ENCODE measurements at places on chromosomes 5 and 9. TPM values are rescaled to one million over a fixed set of nuclear protein-coding genes. Genes with fewer than 3 reads are reported as not detected.
A peak's percentile ranks its signal among the peaks of the same experiment; 100 is the strongest.

BAAT gene
- total RNA-seq: 2.3 TPM

CLIC3 gene
- total RNA-seq: 139 TPM

GRCh38 chr9:104118916-104119315, 24.8 kb downstream of the SMC2 start:
- DNase-seq: no peak

DNA sequence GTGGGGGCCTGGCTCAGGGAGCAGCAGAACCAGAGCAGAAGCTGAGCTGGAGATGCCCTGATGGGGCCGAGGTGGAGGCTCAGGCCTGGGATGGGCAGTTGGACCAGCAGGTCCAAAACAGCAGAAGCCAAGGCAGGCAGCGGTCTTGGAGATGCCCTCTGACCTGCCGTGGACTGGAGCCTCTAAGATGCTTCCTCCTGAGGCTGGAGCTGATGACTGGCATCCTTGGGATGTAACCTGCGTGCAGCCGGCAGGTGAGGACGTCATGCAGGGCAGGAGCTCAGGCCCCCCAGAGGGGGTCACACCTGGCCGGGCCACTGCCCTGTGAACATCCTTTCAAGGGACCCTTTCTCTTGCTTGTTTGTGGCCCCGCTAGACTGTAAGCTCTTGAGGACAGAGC, 162.0 kb downstream of the RGS3 start:
- DNase-seq: peak; percentile 48

GRCh38 chr9:5455181-5455580, 4.8 kb downstream of the CD274 start:
- no peak for DNase-seq

- no peak for DNase-seq
Observed at GRCh38 chr9:133770076-133770777, 32.1 kb upstream of the SARDH start.

CCDC183 gene
- total RNA-seq: 10.3 TPM

DPYSL3 gene
- 12.0 TPM for total RNA-seq

TERT gene
- total RNA-seq: not detected

GRCh38 chr5:143922718-143923117, 110.8 kb downstream of the HMHB1 start:
- no peak for DNase-seq

PCDHB6 gene
- total RNA-seq: not detected

GRCh38 chr9:118100529-118101419, 396.6 kb downstream of the TLR4 start:
- DNase-seq: no peak

- no peak for DNase-seq
Observed at GRCh38 chr5:158133369-158133768, 274.4 kb upstream of the CLINT1 start.

GRCh38 chr9:93574091-93574899, 2.1 kb upstream of the PHF2 start:
- no peak for DNase-seq

DNA sequence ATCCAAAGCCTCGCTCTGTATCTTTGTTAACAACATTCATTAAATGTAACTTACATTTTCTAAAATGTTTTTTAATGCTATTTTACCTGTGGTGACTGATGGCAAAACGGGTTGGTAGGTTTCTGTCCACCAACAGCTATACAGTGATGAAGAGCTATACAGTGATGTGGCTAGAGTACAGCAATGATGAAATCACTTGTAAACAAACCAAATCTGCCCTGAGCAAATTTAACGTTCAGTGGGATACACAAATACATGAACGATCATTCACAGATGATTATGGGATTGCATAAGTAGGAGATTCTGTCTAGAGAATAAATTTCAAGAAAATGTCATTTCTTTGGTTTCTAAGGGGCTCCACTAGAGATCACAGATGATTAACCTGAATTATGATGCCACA, 132.7 kb downstream of the MPDZ start:
- DNase-seq: no peak

GRCh38 chr9:89781838-89782540, 177.2 kb downstream of the GADD45G start:
- no peak for DNase-seq

GRCh38 chr9:111937781-111938426, 41.3 kb downstream of the UGCG start:
- DNase-seq: no peak

GRCh38 chr5:7856855-7857254, 5.9 kb upstream of the CFAP90 start:
- no peak for DNase-seq

DNA sequence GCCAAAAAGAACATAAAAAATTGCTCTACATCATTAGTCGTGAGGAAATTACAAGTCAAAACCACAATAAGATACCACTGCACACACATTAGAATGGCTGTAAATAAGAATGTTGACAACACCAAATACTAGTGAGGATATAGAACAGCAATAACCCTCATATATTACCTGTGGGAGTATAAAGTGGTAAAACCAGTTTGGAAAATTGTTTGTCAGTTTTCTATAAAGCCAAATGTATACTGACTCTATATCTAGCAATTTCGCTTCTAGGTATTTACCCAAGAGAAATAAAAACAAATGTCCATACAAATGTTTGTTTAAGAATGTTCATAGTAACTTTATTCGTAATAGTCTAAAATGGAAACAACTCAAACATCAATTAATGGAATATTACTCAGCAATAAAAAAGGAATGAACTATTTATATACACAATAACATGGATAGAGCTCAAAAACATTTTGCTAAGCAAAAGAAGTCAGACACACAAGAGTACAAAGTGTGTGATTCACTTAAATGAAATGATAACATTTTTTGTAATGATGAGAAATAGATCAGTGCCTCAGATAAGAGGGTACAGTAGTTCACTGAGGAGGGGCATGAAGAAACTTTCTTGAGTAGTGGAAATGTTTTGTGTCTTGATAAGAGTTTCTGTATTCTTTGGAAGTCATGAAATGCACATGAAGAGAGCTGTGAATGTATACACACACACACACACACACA, 219.6 kb upstream of the ZNF462 start:
- DNase-seq: no peak

GRCh38 chr5:80725446-80725845, 70.7 kb upstream of the DHFR start:
- DNase-seq: no peak

PRLR gene
- total RNA-seq: 8.0 TPM

- no peak for DNase-seq
Observed at GRCh38 chr5:39515881-39516280, 91.1 kb upstream of the DAB2 start.

- no peak for DNase-seq
Observed at GRCh38 chr5:50759526-50760270, 93.3 kb downstream of the PARP8 start.

SUSD3 gene
- 5.5 TPM for total RNA-seq

GRCh38 chr5:23466401-23466912, 41.0 kb upstream of the PRDM9 start:
- DNase-seq: no peak

GRCh38 chr5:157100140-157100679, 8.6 kb downstream of the HAVCR2 start:
- no peak for DNase-seq

DNA sequence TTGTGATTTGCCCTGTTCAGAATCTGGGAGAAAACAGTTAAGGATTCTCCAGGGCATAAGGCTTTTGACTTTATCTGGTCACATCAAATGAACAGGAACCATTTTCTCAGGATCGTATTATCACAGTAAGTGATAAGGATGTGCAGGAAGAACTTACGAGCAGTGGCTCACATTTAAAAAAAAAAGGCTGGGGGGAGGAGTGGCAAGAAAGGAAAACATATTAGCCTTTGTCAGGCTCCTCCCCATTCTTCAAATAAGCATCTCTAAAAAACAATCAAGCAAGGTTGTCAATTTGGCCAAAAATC, 234.3 kb upstream of the TMEM161B start:
- DNase-seq: no peak

GRCh38 chr5:32869216-32869615, 158.1 kb downstream of the NPR3 start:
- DNase-seq: no peak

DNA sequence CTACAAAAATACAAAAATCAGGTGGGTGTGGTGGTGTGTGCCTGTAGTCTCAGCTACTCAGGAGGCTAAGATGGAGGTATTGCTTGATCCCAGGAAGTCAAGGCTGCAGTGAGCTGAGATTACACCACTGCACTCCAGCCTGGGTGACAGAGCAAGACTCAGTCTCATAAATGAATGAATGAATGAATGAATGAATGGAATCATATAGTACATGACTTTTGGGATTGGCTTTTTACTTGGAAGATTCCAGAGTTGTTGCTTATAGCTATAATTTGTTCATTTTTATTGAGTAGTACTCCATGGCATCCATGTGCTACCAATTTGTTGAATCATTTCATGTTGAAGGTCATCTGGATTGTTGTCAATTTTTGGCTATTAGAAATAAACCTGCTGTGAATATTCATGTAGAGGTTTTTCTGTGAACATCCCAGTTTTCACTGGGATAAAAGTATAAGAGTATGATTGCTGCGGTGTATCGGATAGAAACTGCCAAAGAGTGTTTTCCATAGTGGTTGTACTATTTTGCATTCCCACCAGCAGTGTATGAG, 19.9 kb downstream of the ERBIN start:
- no peak for DNase-seq

GRCh38 chr5:139185589-139185988, 12.6 kb downstream of the SIL1 start:
- DNase-seq: no peak

F2RL2 gene
- total RNA-seq: 0.85 TPM

DNA sequence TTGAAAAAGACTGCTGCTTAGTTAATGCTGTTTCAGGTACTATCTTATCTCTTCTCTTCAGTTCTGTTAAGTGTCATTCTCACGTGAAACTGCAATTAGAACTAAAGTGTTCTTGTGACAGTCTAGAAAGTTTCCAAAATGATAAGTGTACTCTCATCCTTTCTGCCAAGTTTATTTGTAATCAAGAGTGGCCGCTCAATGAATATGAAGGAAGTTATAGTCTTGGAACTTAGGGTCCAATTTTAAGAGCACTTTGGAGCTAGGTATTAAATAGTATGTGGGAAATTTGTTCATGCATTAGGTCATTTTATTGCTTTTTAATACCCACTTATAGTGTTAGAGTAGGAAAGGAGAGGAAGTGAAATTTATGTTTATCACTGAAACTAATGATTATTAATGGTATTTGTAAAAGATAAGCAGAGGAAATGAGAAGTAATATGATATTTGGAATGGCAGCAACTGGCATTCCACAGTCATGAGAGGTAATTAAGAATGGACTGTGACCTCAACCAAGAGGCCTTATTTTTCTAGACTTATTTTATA, 20.4 kb downstream of the XRCC4 start:
- no peak for DNase-seq

PCDHAC1 gene
- total RNA-seq: 0.11 TPM

- no peak for DNase-seq
Observed at GRCh38 chr5:169299191-169299662, 1.7 kb downstream of the SLIT3 start.

HTR4 gene
- not detected for total RNA-seq

DNA sequence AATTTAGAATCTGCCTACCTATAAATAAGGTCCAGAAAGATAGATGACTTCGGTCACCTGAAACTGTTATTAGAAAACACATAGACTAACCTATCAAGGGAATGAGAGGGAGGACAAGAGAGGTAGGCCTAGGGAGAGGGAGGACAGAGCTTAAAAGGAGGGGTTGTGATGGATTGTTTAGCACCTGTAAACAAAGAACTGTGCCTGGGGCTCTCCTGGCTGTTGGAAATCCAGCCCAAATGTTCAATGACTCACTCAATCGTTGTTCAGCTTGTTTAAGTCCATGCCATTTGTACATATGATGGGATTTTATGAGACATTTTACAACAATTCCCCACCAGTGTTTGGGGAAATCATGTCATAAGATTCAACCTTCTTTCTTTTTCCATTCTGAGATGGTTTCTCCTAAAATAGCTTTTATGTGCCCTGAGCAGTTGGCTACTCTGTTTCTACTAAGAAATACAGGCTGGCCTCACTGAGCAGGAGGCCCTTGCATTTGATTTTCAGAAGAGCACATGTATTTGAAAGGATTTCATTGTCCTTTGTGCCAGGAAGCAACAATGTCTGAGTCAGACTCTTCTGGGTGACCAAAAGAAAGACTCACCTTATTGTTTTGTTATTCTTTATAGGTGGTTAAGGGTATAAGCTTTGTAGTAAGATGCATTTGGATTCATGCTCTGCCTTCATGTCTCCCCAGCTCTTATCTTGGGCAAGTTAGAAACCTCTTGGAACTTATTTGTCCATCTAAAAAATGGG, 48.2 kb upstream of the GPR151 start:
- no peak for DNase-seq

DNA sequence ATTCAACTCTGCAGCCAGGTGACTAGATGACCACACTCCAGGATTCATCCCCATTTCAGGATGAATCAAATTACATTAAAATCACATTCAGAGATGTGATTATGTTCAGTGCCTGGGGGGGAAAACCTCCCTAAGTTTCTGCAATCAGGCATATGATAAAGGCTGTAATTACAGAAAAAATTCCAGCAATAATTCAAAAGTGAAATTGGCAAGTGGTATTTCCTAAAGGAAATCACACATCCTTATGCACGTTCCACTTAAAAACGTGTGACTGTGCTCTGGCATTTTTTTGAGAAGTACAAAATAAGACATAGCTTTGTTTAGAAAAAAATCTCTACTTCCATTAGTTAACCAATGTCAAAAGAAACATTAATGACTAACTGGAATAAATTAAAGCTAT, 5.3 kb downstream of the SLC24A2 start:
- no peak for DNase-seq

GRCh38 chr9:130323051-130323745, 57.6 kb downstream of the HMCN2 start:
- no peak for DNase-seq
